Inflammatory macrophage (primary cell): ENCODE measurements at places on chromosomes 16 and 17.

GRCh38 chr16:69922200-69922599 lies 28.9 kb upstream of the CLEC18A start:
- no peak for DNase-seq

- no peak for DNase-seq
Measured at GRCh38 chr16:89395150-89396142, 94.9 kb downstream of the ANKRD11 start.

DNA sequence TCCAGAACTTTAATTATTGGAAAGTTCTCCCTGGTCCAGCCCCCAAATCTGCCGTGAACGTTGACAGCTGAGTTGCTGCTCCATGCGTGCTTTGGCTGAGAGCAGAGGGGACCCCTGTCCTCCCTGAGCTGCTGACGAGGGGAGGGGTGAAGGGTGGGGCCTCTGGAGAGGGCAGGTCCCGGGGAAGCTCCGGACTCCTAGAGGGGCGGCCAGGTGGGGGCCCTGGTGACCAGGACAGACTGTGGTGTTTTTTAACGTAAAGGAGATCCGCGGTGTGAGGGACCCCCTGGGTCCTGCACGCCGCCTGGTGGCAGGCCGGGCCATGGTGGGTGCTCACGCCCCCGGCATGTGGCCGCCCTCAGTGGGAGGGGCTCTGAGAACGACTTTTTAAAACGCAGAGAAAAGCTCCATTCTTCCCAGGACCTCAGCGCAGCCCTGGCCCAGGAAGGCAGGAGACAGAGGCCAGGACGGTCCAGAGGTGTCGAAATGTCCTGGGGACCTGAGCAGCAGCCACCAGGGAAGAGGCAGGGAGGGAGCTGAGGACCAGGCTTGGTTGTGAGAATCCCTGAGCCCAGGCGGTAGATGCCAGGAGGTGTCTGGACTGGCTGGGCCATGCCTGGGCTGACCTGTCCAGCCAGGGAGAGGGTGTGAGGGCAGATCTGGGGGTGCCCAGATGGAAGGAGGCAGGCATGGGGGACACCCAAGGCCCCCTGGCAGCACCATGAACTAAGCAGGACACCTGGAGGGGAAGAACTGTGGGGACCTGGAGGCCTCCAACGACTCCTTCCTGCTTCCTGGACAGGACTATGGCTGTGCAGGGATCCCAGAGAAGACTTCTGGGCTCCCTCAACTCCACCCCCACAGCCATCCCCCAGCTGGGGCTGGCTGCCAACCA lies at the start of gene MC1R:
TSS of gene MC1R (plus strand) at position 410 of the 895 bp plus-strand sequence. CDS start at position 807, 397 bp downstream.
- no peak for DNase-seq

DNA sequence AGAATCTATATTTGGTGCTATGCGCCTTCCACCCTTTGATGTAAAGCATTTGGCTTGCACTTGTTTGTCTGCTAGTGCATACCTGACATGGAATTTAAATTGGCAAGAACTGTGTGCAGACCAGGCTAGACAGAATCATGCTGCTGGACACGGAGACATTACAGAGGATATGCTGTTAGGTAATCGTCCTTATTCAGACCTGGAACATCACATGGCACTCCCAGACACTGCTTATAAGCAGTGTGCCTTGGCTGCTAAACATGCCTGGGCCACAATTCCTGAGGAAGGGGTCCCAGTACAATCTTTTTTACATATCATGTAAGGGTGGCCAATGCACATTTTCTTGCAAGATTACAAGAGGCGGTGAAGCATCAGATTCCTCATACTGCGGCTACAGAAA lies 6.4 kb downstream of the CD300LD start:
- DNase-seq = no peak

DNA sequence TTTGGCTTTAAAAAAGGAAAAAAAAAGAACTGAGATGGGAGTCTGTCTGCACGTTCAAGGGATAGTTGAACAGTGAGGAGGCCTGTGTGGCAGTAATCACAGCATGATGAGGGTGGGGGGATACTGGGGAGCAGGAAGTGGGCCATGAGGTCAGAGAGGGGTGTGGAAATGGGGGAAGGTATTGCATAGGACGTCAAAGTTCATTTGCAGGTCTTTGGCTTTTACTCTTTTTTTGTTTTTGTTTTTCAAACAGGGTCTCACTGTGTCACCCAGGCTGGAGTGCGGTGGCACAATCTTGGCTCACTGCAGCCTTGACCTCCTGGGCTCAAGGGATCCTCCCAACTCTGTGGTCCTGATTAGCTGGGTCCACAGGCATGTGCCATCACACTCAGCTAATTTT lies 19.0 kb downstream of the WWP2 start:
- no peak for DNase-seq

GRCh38 chr16:84531671-84532111 lies 27.2 kb upstream of the MEAK7 start:
- DNase-seq = no peak

DNA sequence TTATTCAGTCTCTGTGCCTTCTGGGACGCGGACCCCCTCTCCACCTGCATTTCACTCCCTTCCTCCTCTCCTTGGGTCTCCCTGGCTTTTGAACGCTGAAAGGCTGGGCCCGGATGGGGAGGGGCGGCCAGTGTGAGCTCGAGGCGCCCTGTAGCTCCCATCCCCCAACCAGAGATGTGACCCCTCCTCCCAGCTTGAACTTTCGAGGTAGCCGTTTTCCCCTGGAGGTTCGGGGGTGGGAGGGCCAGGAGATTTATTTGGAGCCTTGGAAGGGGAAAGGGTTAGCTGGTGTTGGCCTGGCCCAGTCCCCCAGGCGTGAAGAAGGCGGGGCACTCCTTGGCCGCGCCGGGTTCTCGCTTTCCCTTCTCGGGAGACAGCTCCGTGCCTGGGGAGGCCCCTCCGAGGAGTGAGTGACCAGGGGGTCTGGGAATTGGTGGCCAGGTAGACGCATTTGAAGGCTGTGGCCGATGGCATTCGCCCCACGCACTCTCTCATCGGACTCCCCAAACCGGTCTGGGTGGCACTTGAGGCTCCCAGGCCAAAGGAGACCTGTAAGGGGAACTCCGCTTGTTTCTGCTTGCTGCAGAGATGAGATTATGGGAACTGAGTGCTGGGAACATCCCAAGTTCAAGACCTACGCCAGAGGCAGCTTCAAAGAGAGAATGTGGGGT lies 942 bp downstream of the LDAF1 start:
- peak; percentile 22 for DNase-seq

DNA sequence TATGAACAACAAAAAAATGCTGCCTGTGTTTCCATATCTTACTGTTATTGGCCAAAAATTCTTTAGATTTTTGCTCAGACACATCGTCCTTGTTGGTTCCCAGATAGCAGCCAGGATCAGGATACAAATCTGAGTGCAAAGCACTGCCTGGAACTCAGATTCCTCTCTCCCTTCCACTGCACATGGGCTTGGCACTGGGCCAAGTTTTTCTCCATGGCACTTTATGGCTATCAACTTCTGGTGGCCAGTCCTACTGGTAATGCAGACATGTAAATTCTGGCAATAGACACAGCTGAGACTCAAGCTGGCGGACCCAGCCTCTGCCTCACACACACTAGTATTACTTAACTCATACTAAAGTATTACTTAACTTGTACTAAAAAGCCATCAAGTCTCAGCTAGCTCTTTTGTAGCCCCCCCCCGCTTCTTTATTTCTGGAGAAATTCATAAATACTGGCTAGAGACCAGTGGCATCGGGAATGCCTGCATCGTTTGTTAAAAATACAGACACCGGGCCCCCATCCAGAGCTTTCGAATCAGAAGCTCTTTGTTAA lies 181.2 kb upstream of the COX10 start:
- DNase-seq = no peak

- DNase-seq = no peak
Measured at GRCh38 chr16:84032458-84033178, 10.0 kb downstream of the SLC38A8 start.

DNA sequence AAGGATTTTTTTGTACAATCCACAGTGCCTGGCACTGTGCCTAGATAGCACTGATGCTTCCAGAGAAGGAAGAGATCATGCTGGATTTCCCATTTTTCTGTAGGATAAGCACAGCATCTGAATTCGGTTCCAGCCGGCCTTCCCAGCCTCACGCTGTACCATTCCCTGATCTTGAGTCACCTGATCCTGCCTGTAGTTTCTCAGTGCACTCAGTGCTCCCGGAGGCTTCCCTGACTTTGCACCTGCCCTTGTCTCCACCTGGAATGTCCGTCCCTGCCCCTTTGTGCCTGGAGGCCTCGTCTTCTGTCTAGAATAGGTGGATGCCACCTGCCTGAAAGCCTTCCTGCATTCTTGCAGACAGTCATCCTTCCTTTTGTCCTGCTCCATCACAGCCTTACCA lies 179.9 kb downstream of the CCDC182 start:
- no peak for DNase-seq

DNA sequence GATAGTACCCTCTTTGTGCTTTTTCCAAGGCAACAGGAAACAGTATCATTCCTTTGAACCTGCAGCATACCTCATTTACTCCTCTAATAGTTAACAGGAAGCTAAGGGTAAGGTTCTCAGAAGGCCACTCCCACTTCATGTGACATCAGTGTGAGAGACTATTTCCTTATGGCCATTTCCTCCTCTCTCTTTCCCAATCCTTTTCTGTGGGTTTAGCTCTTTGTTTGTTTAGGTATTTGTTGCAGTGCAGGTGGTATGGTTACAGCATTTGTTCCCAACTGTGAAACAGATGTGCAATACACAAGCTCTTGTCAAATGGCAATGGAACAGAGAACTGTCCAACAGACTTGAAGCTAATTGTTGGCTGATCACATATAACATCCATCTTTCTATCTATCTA lies 14.7 kb downstream of the TMC5 start:
- DNase-seq = peak; percentile 37

- DNase-seq = no peak
Measured at GRCh38 chr16:86343027-86343795, 167.1 kb upstream of the FOXF1 start.

DNA sequence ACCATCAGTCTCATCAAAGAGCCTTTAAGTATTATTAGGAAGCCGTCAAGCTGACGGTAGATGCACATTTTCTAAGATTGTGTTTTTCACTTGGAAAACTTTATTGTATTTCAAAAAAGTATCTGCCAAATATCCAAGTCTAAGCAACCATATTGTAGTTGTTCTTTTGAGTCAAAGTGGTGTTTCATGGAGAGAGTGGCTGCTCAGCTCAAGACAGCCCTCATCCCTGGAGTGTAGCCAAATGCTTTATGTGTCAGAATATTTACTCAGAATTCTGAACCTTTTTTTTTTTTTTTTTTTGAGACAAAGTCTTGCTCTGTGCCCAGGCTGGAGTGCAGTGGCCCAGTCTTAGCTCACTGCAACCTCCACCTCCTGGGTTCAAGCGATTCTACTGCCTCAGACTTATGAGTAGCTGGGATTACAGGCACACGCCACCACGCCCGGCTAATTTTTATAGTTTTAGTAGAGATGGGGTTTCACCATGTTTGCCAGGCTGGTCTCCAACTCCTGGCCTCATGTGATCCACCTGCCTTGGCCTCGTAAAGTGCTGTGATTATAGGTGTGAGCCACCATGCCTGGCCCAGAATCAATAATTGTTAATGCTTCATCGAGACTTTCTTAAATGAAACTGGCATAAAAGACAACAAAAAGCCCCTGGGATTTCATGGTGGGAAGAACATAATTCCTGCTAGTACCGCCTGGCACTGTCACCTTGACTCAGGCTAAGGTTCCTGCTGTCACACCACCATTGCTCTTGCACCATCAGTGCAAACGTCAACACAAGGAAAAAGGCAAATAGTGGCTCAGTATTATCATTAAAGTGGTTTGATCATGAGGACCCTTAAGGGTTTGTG lies 45.5 kb downstream of the PRKCA start:
- no peak for DNase-seq

GRCh38 chr16:6932871-6933385 lies 399.7 kb upstream of the RBFOX1 start:
- DNase-seq = no peak

DNA sequence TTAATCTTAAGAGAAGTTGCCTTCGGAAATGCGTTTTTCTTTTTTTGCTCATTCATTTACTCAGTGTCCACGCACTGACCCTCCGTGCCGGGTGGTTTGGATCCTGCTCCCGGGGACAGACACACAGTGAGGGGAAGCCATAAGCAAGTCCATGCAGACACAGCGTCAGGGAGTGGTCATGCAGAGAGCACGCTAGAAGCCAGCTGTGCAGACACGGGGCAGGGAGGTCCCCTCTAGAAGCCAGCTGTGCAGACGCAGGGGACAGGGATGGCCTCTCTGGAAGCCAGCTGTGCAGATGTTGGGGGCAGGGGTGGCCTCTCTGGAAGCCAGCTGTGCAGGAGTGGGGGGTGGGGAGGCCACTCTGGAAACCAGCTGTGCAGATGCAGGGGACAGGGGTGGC lies 4.8 kb downstream of the GAA start:
- DNase-seq = no peak

- DNase-seq = peak; percentile 67
Measured at GRCh38 chr17:67546578-67547527, 169.8 kb downstream of the PITPNC1 start.

DNA sequence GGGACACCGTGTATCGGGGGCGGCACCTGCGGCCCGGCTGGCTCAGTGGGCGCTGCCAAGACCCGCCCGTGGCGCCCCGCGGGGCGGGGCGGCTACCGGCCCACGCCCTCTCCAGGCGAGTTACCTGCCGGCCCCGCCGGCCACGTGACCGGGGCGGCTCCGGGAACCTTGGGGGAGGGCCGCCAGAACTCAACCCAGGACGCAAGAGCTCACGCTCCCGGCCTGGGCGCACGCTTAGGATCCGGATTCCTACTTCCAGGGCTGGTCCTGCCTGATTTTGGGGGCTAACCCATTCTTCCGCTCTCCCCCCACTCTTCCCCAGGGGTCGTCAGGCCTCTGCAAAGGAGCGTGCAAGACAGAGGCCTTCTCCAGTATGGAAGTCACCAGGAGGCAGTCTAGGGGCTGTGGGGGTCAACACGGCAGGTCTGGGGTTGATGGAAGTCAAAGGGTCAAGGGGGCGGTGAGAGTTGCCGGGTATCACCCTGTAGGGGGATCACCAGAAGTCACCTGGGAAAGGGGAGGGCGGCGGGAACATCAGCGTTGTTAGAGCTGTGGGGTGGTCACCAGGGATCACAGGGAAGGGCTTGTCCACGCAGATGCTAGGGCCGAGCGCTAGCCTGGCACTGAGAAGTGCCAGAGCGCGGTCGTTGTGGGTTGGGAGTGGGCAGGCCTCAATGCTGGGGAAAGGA lies 354 bp upstream of the ESRP2 start:
- no peak for DNase-seq

DNA sequence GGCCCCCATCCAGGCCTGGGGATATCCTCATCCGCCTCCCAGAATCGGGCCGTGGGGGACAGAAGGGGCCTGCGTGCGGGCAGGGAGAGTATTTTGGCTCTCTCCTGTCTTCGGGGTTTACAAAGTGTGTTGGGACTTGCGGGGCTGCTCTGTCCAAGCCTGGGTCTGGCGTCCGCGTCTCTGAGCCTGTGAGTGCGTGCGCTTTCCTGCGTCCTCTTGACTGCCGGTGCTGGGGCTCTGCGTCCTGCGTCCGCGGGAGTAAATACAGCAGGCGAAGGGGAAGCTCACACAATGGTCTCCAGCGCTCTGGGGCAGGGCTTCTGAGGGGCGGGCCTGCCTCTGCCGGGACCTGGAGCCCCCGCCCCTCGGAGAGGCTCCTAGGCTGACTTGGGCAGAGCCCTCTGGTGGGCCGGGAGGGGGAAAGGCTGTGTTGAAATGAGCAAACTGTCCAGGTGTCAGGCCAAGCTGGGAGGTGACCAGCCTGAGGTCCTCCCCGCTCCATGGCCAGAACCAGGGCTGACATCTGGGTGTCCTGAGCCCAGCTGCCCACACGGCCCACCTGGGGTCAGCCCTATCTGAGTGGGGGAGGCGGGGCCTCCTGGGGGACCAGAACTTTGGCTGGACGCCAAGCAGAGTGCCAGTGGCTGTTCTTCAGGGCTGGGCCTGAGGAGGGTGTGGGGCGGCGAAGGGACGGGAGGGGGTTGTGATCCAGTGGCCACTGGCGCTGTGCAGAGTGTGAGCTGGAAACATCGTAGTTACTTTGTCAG lies 233.6 kb downstream of the SEC14L1 start:
- peak; percentile 67 for DNase-seq
